Right ventricle myocardium superior (tissue), 1 donor: ENCODE measurements at places on chromosomes 6 and 20.

GRCh38 chr6:3232017-3232945 lies 4.8 kb upstream of the TUBB2B start:
- DNase-seq, result no peak

DNA sequence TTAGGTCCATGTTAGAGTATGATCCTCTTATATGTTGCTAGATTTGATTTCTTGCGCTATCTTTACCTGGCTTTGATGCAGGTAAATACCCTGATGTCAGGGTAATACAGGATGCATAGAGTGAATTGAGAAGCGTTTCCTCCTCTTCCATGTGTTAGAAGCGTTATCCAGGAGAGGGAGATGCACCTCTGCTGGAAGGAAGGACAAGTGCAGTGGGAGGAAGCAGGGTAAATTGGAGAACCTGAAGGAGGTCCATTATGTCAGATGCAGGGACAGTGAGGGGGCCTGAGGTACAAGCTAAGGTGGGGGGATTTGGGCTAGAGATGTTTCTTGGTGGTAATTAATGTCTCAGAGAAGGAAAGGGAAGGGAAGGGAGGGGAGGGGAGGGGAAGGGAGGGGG lies 7.7 kb downstream of the SHLD1 start:
- no peak for DNase-seq

DNA sequence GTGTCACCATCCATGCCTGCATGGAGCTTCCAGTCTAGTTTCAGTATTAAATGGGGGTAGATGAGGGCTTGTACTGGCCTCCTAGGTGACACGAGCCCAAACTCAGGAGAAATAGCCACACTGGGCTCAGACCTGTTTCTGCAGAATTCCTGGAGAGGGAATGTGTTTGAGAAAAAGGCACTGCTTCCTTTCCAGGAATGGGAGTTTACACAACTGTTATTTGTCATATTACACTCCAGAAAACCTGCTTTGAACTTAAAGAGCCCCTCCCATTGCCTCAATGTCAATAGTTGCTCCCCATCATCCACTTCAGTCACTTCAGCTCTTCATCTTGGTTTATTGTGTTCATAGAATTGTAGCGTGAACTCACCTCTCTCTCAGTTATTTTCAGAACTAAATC lies 151.5 kb downstream of the CFAP61 start:
- DNase-seq, result no peak

GRCh38 chr20:17889226-17889625 lies 79.4 kb downstream of the SNX5 start:
- DNase-seq, result no peak

DNA sequence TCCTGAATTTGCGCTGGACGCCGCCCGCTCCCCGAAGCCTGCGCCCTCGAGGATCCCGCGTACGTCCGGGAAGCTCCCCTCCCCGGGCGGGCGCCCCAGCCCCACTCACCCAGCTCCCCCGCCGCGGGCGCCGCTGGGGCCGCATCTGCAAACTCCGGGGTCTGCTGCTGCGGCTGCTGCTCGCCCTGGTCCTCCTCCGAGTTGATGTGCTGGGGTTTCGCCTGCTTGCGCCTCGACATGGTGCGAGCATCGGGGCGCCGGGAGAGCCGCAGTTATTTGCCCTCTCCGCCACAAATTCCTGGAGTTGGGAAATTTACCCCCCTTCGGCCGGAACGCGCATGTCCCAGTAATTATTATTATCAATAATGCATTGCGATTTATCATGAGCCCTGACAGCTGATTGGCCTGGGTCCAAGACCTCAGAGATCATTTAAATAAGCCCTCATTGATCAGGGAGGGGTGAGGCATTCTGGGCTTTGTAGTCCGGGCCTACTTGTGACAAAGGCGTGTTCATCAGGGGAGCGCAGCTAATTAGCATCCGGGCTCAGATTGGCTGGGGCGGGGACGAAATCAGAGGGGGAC lies at the start of gene SALL4:
Gene SALL4, minus strand, starts transcription at position 352 of the 582 bp plus-strand sequence. Its CDS starts 113 bp downstream, at position 239.
- no peak for DNase-seq

GRCh38 chr6:112202639-112203341 lies 51.6 kb downstream of the LAMA4 start:
- no peak for DNase-seq

GRCh38 chr6:68975064-68975463 lies 340.0 kb downstream of the ADGRB3 start:
- DNase-seq, result no peak

GRCh38 chr6:5992551-5993225 lies 14.0 kb downstream of the NRN1 start:
- no peak for DNase-seq

- DNase-seq, result no peak
Observed at GRCh38 chr20:60395991-60396390, 437.8 kb downstream of the CDH26 start.

- DNase-seq, result no peak
Observed at GRCh38 chr6:33095681-33096080, 19.9 kb downstream of the HLA-DPB1 start.

DNA sequence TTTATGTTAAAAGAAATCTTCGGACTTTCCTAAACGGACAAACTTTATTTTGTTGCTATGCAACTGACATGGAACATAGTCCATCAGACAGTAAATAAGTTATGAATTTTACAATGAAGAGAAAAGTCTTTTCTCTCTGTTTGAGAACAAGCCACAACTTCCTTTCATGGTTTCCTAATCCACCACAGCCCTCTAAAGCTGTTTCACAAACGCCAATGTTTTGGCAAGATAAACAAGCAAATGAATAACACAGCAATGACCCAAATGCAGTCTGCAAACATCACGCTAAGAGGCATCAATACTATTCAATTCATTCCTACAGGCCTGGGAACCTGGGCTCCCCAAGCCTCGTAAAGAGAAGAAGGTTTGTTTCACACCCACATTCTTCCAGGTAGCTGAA lies 60.4 kb downstream of the HAO1 start:
- no peak for DNase-seq

- no peak for DNase-seq
Observed at GRCh38 chr6:16473908-16474771, 235.8 kb downstream of the GMPR start.

- DNase-seq, result no peak
Observed at GRCh38 chr6:36052097-36052496, 24.5 kb downstream of the MAPK14 start.

DNA sequence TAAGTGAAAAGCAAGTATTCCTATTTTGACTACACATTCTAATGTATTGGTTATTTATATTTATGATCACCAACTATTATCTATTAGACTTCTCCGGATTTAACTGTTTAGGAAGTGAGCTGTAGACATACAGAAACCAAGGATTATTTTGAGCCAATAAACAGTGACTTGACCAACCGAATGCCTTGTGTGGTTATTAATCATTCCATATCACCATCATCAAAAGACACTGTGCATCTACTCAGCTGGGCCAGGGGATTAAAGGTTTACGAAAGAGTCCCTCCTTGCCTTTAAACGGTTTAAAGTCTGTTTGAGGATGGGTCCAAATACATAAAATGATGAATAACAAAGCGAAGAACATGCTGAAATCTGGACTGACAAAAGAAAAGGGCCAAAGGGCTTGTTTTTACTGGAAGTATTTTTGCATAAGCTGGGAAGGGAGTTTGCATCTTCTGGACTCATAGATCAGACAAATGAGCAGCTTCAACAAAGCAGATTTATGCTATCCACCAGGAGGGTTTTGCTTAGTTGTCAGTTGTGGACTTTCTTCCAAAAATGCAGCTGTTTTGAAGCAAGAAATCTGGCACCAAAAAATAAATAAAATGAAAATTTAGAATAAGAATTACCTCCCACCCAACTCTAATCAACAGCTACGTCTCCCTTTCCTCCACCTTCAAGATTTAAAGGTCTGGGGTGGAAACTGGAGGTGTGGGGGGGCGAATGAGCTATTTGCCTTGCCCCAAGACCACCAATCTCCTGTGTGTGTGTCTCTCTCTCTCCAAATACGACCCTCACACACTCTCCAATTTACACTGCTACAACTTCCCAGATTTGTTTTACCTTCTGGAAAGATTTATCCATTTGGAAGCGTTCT lies 33.6 kb upstream of the ID4 start:
- no peak for DNase-seq

DNA sequence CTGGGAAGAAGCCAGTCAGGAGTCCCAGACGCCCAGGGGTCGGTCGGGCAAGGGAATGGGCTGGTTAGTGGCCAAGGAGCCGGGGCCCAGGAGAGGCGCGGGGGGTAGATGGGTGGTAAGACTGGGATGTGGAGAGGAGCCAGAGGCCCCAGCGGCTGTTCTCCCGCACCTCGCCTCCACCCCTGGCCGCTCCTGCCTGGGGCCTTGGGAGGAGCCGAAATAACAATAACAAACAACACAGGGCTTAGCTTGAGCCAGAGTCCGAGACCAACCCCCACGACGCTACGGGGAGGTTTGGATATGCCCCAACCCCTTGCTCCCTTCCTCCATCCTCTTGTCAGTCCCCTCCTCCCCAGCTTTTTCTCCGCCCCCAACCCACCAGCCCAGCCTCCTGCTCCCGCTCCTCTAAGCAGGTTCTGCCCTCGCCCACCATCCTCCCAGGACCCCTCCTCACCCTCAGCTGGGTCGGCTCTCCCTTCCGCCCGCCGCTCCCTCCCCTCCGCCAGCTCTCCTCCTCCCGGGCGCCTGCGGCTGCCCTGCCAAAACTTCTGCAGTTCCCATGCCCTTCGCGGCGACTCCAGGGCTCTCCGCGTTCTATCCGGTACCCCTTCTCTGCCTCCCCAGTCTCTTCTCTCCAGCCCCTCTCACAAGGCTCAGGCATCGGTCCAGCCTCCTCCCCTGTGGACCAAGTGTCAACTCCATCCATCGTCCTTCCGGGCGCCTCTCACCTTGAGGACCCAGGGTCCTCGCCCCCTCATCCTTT lies 1.1 kb downstream of the RNF39 start:
- no peak for DNase-seq

- DNase-seq, result no peak
Observed at GRCh38 chr20:26214991-26215390, 518.3 kb upstream of the ZNF337 start.

DNA sequence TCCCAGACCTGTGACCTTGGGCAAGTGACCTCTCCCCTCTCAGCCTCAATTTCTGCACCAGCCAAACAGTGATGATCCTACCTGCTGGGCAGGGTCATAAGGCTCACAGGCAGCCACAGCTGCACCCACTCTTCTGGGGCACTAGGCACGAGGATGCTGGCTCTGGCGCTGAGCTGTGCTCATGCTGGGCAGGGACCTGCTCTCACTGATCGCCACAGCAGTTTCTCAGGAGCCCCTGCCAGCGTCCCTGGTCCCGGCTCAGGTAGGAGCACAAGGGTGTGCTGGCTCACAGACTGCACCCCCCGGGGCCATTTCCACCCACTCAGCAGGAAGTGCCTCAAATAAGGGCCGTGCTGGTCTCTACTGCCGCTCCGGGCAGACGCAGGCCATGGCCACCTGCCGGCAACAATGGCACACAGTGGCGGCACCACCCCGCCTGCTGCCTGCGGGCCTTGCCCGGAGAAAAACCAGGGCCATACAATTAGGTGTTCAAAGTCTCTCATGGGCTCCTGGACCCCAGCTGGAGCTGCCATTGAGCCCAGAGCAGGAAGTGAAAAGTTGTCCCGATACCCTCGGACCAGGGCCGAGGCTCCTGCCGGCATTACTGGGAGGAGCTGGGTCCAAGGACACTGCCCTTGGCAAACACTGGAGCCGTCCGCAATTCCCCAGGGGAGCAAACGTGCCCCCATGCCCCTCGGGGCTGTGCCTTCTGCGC lies 4.6 kb upstream of the CABLES2 start:
- DNase-seq, result no peak

GRCh38 chr20:44887466-44887865 lies 2.0 kb downstream of the YWHAB start:
- no peak for DNase-seq

GRCh38 chr6:105974986-105975385 lies 111.2 kb upstream of the PRDM1 start:
- DNase-seq, result no peak

DNA sequence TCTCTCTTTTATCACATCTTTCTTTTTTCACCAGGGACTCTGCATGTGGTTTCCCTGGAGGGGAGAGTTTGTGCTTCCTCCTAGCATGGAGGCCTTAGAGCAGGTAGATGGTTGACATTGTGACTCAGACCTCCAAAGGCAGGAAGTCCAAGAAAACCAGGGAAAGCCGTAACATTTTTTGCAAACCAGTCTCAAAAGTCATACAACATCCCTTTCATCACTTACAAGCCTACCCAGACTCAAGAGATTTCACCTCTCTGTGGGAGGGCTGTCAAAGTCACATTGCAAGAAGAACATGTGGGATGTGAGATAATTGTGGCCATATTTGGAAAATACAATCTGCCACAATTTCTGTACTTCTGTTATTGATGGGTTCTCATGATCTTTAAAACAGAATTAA lies 46.2 kb downstream of the SNRNP48 start:
- no peak for DNase-seq

DNA sequence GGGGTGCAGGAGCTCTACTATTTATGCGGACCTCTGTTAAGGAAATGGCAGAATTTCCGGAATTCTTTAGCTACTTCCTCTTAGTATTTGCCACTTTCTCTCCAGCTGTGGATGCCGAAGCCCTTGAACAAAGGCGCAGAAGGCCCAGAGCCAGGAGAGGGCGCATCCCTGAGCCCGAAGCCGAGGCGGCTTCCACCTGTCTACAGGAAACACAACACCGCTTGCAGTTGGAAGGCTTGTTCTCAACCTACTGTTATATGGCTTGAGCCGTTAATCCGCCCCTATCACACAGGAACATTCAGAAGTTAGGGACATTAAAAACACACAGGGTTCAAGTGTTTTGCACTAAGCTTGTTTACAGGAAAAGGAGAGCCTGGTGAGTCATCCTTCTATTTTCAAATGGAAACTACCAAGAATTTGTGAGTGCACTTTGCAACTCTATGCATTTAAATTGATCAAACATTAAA lies 417.1 kb downstream of the BCKDHB start:
- DNase-seq, result no peak

DNA sequence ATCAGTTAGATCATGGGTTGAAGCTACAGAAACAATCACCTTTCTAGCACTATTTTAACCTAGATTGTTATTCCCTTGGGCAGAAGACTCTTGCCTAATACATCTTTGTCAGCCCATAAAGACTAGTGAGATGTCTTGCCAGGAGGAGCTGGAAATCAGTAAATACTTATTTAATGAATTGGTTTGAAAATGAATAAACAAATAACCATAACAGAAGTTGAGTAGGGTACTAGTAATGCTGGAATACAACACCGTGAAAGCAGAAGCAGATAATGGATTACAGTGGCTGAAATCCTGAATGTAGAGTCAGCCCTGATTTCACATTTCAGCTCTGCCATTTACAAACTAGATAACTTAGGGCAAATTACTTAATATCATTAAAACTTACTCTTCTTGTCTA lies 236.1 kb downstream of the PACRG start:
- DNase-seq, result no peak

DNA sequence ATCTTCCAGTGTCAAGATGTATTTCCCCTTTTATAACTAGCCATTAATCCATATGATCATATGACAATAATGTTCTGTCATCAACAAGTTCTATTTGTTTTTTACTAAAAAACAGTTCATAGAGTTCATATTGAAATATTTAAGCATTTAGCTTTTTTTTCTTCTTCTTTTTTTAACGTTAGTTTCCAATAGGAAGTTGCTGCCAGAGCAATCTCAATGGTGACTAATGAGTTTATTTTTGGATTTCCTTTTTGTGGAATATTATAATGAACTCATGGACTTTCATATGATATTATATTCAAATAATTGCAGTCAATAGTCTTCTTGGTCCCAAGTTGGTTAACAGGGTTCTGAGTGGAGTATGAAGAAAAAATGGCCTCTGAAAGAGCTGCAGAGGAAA lies 343.3 kb downstream of the BCKDHB start:
- no peak for DNase-seq

GRCh38 chr20:59006167-59006863 lies 739 bp downstream of the CTSZ start:
- DNase-seq, result no peak
